ENCODE measurements at places on chromosomes 16 and 17. TPM values are rescaled to one million over a fixed set of nuclear protein-coding genes. Genes with fewer than 3 reads are reported as not detected.

Gene DNAI2
- not detected for total RNA-seq

Gene ACSF2
- total RNA-seq: 72.7 TPM

Gene HASPIN
- 12.7 TPM for total RNA-seq

Gene SRCIN1
- 1.8 TPM for total RNA-seq

Gene RAB40C
- total RNA-seq: 19.5 TPM

Gene STH
- not detected for total RNA-seq

Gene CDH5
- total RNA-seq: not detected

Gene CCL4
- total RNA-seq: not detected

Gene SLC16A11
- not detected for total RNA-seq

Gene GRAPL
- not detected for total RNA-seq

Gene MAPK7
- total RNA-seq: 9.8 TPM

Gene DPEP2NB
- not detected for total RNA-seq

Gene SCN4A
- not detected for total RNA-seq
